ENCODE measurements at places on chromosomes 4 and X. TPM values are rescaled to one million over a fixed set of nuclear protein-coding genes. Genes with fewer than 3 reads are reported as not detected.

FAT4 gene
- not detected for total RNA-seq

ATP5ME gene
- 205 TPM for total RNA-seq

ODAM gene
- total RNA-seq: not detected

NWD2 gene
- not detected for total RNA-seq

RNF212 gene
- 0.88 TPM for total RNA-seq

RAB39B gene
- 14.7 TPM for total RNA-seq

GPRASP1 gene
- total RNA-seq: 1.6 TPM

ASB9 gene
- 1.4 TPM for total RNA-seq

TMSB15C gene
- total RNA-seq: 1.9 TPM

TACC3 gene
- 213 TPM for total RNA-seq

FDCSP gene
- not detected for total RNA-seq

SNX12 gene
- 43.2 TPM for total RNA-seq

NEUROG2 gene
- total RNA-seq: not detected

NDP gene
- total RNA-seq: not detected

SOD3 gene
- total RNA-seq: not detected

ASMT gene
- 0.40 TPM for total RNA-seq

USP17L19 gene
- not detected for total RNA-seq

CT83 gene
- not detected for total RNA-seq

TEX13C gene
- total RNA-seq: not detected

RHOH gene
- 126 TPM for total RNA-seq

CPEB2 gene
- 17.6 TPM for total RNA-seq

ADD1 gene
- total RNA-seq: 266 TPM

TMPRSS11F gene
- not detected for total RNA-seq

TBC1D8B gene
- total RNA-seq: 1.4 TPM

TMEM35A gene
- total RNA-seq: not detected

ANXA10 gene
- total RNA-seq: not detected

PHKA1 gene
- total RNA-seq: 1.6 TPM

SPANXN3 gene
- total RNA-seq: not detected

COL25A1 gene
- total RNA-seq: not detected

SMPX gene
- not detected for total RNA-seq

FREM3 gene
- total RNA-seq: not detected

ETDA gene
- total RNA-seq: not detected

NCAPG gene
- total RNA-seq: 77.7 TPM

CT45A2 gene
- not detected for total RNA-seq

ANOS1 gene
- total RNA-seq: not detected

PDE5A gene
- total RNA-seq: 1.1 TPM

CCNA2 gene
- 104 TPM for total RNA-seq

ADAM29 gene
- not detected for total RNA-seq

RTL9 gene
- not detected for total RNA-seq
